ENCODE measurements at places on chromosomes 5 and 9. TPM values are rescaled to one million over a fixed set of nuclear protein-coding genes. Genes with fewer than 3 reads are reported as not detected.

The PCDHAC2 gene
- 2.9 TPM for total RNA-seq

The CAVIN4 gene
- total RNA-seq, result 0.42 TPM

The CYLC2 gene
- not detected for total RNA-seq

The FOXE1 gene
- 4.5 TPM for total RNA-seq

The MYMK gene
- not detected for total RNA-seq

The ELOVL7 gene
- total RNA-seq, result 14.3 TPM

The CDC42SE2 gene
- total RNA-seq, result 26.6 TPM

The TSSK1B gene
- total RNA-seq, result not detected

The NOXA1 gene
- total RNA-seq, result 0.78 TPM

The OR1J2 gene
- not detected for total RNA-seq

The SPATA31A3 gene
- not detected for total RNA-seq

The OGN gene
- total RNA-seq, result not detected

The C9orf78 gene
- 48.8 TPM for total RNA-seq

The CDKN2B gene
- not detected for total RNA-seq

The PCDHB7 gene
- not detected for total RNA-seq

The CKMT2 gene
- total RNA-seq, result not detected

The MYORG gene
- 5.1 TPM for total RNA-seq

The PDGFRB gene
- total RNA-seq, result 0.10 TPM

The STARD4 gene
- total RNA-seq, result 4.6 TPM

The PCDHA8 gene
- 0.08 TPM for total RNA-seq

The ABITRAM gene
- total RNA-seq, result 21.1 TPM

The S1PR3 gene
- total RNA-seq, result 41.2 TPM

The ZFP2 gene
- not detected for total RNA-seq

The SSBP2 gene
- 8.2 TPM for total RNA-seq

The GRHPR gene
- total RNA-seq, result 176 TPM

The OSMR gene
- 72.5 TPM for total RNA-seq

The CDH6 gene
- total RNA-seq, result 0.09 TPM

The TMEM171 gene
- 7.5 TPM for total RNA-seq

The TIMD4 gene
- 1.3 TPM for total RNA-seq

The CCL28 gene
- total RNA-seq, result 0.18 TPM

The RANBP17 gene
- 2.0 TPM for total RNA-seq

The PCDHB15 gene
- 0.02 TPM for total RNA-seq

The APC gene
- 8.4 TPM for total RNA-seq

The TAF1L gene
- not detected for total RNA-seq

The KIF12 gene
- total RNA-seq, result 2.8 TPM

The C8G gene
- 1.3 TPM for total RNA-seq

The KLF9 gene
- 0.81 TPM for total RNA-seq

The RNF208 gene
- 2.6 TPM for total RNA-seq

The ZNF883 gene
- total RNA-seq, result 0.91 TPM

The ABHD17B gene
- total RNA-seq, result 17.0 TPM
